Ascending aorta (tissue), 2 donors: ENCODE measurements at places on chromosomes 16 and 17.

GRCh38 chr17:29148257-29148789 lies 31.9 kb downstream of the MYO18A start:
- DNase-seq, result no peak

DNA sequence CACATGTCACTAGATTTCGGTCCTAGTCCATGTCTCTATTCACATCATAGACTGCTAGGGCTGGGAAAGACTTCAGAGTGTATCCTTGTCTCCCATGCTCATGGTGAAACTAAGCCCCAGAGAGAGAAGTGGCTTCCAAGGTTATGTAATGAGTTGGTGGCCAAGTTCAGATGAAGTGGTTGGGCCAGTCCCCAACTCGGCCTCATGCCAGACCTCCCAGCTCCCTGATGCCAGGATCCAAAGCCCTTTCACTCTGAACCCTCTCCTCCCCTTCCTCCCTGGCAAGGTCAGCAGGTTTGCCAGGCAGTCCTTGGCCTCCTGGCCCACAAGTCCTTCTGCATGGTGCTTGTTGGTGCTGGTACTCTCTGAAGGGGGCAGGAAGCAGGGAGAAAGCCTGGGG lies 189.7 kb downstream of the AXIN2 start:
- no peak for DNase-seq

DNA sequence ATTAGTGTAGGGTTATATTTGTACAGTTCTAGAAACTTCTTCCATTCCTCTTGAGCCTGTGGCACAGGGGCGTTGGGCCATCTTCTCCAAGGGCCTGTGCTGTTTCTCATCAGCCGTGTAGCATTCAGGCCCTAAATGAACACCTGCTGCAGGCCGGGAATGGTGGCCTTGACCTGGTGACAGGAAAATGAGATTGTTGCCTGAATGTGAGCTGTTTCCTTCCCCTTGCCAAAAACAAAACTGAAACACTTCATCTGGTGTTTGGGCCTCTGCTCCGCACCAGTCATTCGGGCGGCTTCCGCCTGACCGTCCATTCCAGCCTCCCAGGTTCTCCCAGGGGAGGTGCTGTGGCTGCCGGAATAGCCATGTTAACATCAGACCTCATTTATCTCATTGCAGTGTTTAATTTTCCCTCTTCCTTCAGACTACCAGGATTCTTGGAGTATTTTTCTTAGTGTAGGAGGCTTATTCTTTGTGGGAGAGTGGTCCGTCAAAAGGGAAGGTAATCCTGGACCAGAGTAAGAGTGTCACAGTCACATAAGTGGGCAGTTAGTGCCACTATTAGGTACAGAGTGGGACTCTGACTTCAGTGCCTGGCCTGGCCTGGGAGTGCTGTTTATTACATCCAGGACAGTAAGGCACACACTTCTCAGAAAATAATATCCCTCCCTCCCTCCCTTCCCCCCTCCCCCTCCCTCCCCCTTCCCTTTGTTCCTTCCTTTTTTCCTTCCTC lies 61.9 kb downstream of the WWP2 start:
- no peak for DNase-seq

- no peak for DNase-seq
Measured at GRCh38 chr17:12510535-12510934, 155.2 kb upstream of the MYOCD start.

- no peak for DNase-seq
Measured at GRCh38 chr17:76631821-76632565, 11.6 kb downstream of the ST6GALNAC1 start.

DNA sequence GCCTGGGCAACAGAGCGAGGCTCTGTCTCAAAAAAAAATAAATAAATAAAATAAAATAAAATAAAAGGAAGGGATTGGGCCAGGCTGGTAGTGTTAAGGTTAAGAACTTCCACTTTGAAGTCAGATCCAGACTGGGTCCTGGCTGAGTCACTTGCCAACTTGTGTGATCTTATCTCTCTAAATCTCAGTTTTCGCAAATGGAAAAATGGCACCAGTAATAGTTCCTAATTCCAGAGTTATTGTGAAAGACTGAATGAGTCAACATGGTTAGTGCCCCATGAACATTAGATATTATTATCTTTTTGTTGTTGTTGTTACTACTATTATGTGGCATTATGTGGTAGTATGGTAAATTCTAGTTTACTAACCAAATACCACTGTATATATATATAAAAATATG lies 188.0 kb upstream of the AXIN2 start:
- DNase-seq, result no peak

DNA sequence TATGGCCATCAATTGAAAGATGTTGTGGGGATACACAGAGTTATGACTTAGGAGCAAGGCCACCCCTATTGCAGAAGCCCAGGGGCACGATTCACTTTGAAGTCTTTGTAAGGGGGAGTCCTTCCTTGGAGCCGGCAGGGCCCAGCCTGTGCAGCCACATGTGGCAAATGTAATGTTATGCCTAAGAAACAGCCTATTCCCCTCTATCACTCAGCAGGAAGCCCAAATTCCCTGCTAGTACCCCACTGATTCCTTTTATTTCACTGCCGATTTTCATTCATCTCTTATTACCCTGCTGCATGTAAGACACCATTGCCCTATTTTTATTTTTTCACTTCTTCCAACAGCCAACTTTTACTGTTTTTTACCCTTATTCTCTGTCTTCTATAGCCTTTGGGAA lies 233.2 kb downstream of the PMP22 start:
- DNase-seq, result no peak

GRCh38 chr17:10149573-10150399 lies 48.6 kb downstream of the GAS7 start:
- no peak for DNase-seq
